CD4-positive, alpha-beta T cell treated with Interleukin-15 for 1 hour (primary cell): ENCODE measurements at places on chromosomes 7 and 10.

DNA sequence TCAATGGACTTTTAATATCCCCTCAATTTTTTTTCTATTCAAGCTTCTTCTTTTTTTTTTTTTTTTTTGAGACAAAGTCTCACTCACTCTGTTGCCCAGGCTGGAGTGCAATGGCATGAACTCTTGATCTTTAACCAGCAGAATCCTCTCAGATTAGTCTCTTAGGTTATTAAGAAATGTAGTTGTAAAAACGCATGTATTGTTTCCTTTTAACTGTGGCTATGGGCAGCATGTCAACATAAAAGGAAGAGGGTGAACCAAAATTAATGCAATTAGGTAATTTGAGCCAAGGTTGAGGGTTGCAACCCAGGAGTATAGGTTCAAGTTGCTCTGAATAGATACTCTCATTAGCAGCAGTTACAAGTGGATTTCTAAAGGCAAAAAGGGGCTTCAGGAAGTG is 4.3 kb upstream of the GSTO1 start:
- DNase-seq = no peak

- DNase-seq = no peak
Measured at GRCh38 chr10:26464632-26465280, 26.6 kb downstream of the APBB1IP start.

GRCh38 chr7:138186951-138187351 is 110.7 kb downstream of the AKR1D1 start:
- no peak for DNase-seq

DNA sequence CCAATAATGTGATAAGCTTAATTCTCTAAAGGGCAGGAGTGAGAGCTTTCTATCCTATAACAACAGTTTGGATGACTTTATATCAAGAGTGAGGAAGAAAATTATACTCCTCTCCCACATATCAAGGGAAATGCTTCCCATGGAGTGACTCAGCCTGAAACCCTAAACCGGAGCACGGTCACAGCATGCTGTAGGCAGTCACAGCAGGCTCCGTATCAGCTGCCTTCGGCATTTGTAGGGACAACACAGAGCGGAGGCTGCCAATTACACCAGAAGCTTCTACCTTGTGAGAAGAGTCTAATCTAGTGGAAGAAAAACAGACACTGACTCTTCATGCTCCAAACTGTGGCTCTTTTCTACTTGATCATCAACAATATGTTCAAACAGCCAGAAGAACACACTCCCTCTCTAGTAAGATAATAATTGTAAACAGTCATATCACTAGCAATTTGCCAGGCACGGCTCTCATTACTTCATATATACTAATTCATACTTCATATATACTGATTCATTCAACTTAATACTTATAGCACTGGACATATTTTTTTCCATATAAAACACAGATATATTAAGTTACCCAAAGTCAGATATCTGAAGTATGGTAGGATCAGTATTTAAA is 65.9 kb downstream of the DGKB start:
- DNase-seq = no peak

DNA sequence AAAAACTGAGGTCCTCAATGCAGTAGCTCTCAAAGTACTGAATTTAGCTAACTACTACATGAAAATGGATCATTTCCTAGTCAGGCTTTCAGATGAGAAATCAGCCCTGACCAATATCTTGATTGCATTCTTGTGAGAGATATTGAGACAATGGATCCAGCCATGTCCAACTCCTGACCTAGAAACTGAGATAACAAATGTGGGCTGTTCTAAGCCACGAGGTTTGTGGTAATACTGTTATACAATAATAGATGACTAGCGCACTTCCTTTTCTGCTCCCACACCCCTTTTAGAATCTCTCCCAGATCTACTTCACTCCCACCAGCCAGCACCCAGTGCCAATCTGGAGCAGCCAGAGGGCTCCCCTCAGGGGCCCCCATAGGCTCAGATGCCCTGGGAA is 209.3 kb upstream of the KMT2E start:
- no peak for DNase-seq

GRCh38 chr10:78763651-78764395 is 304.9 kb upstream of the ZMIZ1 start:
- DNase-seq = no peak

GRCh38 chr7:125399408-125399807 is 469.8 kb upstream of the POT1 start:
- DNase-seq = no peak

- DNase-seq = peak; percentile 38
Measured at GRCh38 chr10:1938317-1938716, 201.0 kb upstream of the ADARB2 start.

DNA sequence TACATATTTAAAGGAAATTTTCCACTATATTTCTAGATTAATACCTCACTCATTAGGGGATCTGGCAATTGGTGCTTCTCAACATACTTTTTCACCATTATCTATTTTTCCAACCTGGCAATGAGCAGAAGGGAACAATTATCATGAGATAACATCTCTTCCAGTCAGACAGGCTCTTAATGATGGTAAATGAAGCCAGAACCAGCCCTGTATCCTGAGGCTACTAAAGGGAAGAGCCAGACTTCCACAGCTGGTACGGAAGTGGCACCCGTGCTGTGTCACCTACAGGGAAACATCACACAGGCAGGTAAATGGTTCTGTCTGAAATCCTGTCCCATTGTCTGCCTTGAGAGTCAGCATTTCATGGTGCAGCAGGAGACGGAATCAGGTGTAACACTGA is 75.9 kb downstream of the ELMO1 start:
- DNase-seq = no peak

DNA sequence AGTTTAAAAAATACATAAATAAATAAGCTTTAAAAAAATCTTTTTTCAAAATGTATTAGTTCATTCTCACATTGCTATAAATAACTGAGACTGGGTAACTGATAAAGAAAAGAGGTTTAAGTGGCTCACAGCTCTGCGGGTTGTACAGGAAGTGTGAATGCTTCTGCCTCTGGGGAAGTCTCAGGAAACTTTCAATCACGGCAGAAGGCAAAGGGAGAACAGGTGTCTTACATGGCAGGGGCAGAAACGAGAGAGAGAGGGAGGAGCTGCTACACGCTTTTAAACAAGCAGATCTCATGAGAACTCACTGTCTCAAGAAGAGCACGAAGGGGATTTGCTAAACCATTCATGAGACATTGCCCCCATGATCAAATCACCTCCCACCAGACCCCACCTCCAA is 114.6 kb downstream of the DNAJC1 start:
- no peak for DNase-seq

GRCh38 chr7:22802426-22802825 is 20.2 kb downstream of the TOMM7 start:
- DNase-seq = no peak

DNA sequence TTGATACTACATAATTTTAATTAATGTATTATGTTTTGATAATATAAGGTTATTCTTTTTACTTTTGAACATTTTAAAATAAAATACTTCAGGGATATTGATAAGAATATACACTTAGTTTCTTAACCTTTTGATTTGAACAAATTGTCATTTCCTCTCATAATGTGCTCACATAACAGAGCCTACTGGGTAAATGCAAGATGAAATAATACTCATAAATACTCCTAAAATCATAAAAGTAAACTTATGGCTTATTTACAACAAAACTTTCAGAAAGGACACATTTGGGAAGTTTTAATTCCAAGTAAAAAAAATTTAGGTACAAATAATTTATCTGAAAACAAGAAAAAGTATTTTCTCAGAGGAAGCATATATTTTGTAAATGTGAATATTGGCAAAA is 101.6 kb upstream of the ABCB5 start:
- no peak for DNase-seq

DNA sequence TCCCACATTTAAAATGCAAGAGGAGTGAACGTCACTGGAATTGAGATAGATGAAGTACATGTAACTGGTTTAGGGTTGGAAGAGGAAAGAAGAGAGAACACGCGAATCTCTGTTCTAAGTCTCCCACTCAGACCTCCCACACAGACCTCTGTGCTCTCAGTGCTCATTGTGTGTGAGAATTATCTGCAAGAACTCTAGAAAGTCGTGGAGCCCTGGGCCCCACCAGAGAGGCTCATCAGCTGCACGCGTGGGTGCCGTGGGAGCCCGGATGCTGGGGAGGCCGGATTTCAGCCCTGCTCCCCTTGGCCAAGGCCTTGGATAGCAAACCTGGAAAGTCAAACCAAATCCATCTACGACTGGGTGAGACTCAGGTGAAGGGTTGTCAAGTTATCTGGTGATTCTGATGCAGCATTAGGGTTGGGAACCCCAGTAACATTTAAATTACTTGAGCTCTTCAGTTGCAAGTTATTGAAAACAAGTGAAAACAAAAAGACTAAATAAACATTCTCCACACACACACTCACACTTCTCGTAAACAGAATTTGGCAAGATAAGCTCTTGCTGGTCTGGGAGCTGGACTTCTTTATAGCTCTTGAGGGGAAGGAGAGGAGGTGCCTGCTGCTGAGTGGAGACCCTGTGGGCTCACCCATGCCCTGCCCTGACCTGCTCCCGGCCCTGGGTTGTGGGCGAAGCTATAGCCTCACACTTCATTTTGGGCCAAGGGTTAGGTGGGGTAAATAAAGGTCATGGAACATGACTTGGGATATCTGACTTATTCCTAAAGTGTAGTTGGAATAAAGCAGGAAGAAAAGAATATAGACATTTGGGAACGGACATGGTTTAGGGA is 250.3 kb downstream of the ADARB2 start:
- no peak for DNase-seq

DNA sequence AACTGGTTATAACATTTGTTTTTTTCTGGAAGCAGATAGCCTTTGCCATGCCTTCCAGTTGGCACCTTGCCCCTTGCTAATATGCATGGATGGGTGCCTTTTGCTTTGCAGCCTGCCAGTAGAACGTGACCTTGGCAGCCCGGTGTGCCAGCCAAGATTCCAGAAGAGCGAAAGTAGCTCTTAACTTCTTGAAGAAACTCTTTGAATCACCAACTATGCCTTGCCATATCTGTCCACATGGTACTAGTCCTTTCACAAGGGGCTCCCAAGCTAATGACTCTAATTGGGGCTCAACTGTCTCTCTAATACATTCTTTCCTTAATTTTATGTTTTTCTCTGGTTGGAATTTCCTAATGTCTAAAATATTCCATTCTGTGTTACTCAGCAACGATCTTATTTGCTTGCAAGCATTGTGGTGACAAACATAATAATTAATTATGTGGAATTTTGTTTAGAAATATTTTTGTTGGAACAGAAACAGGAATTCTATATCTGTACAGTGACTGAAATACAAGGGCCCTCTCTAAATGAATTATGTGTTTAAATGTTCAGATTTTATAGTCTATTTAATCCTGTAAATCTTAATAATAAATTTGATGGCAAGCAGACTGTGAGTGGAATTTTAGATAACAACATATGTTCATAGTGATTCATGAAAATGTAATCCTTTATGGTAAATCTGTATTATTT is 45.8 kb downstream of the HDAC9 start:
- no peak for DNase-seq

GRCh38 chr7:156442516-156442915 is 198.1 kb upstream of the RNF32 start:
- DNase-seq = no peak

DNA sequence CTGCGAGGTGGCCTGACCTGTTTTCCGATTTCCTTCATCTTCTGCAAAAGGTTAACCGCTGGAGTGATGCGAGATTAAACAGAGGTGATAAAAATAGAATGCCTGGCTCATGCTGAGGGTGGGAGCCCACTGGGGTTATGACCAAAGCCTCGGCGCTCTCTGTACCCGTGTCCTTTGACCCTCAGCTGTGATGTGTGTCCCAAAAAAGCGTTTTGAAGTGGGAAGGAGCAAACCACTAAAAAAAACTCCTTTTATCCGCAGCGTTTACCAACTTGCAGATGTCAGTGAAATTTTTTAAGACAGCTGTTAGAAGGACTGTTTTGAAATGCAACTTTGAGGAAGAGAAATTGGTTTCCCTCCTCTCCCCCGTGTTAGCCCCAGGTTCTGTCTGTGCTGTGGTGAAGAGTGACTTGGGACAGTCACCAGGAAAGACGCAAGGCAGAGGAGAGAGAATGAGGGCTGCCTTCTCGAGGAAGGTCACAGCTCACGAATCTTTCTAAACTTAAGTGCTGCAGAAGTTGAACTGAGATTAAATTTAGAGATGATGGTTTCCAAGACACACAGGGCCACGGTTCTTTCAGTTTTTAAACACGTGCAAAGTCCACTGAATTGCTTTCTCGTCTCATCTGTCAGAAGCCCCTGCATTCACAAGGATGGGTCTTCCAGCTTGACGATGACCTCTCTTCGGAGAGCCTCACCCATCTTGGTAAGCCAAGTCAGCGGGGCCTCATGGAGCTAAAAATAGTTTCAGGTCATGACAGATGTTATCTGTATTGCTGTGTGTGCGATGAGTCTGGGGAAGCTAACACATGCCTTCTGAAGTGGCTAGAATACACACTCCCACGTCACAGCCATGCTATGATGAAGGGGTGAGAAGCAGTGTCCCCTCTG is 27.6 kb downstream of the AMZ1 start:
- DNase-seq = no peak

DNA sequence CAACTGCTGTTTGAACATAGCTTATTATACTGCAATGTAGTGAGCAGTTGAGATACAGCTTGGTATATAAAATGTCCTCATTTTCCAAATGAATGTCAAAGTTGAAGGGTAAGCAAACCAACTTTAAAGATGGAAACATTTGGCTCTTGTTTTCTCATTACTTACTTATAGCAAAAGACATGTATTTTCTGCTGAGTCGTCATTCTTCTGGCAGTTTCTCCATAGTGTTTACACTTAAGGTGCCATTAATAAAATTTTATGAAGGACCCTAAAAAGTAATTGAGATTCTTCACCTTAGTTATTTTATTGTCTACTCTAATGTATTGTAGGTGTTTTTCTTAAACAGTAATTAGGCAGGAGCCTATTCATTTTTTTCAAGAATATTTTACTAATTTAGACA is 68.6 kb downstream of the INSYN2A start:
- no peak for DNase-seq

DNA sequence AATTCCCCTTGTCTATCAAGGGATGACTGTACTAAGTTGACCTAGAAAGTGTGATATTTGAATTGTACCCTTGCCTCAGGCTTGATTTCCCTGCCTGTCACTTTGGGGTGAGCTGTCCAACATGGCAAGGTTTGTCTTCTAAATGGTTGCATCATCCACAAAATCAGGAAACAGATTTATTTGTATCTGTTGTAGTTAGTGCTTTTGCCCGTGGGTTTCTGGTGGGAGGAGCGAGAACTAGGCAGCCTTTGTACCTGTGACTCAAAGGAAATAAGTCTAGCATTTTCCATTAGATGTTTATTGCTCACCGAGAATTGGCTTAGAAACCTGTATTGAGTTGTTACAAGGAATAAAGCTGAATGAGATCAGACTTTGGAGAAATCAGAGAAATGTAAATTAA is 650.8 kb downstream of the LRMDA start:
- no peak for DNase-seq

- no peak for DNase-seq
Measured at GRCh38 chr10:111093741-111094380, 17.0 kb downstream of the ADRA2A start.

- no peak for DNase-seq
Measured at GRCh38 chr10:1526436-1527055, 210.8 kb downstream of the ADARB2 start.
